Amygdala (tissue), 56 donors: ENCODE measurements at places on chromosomes 3 and 15.

DNA sequence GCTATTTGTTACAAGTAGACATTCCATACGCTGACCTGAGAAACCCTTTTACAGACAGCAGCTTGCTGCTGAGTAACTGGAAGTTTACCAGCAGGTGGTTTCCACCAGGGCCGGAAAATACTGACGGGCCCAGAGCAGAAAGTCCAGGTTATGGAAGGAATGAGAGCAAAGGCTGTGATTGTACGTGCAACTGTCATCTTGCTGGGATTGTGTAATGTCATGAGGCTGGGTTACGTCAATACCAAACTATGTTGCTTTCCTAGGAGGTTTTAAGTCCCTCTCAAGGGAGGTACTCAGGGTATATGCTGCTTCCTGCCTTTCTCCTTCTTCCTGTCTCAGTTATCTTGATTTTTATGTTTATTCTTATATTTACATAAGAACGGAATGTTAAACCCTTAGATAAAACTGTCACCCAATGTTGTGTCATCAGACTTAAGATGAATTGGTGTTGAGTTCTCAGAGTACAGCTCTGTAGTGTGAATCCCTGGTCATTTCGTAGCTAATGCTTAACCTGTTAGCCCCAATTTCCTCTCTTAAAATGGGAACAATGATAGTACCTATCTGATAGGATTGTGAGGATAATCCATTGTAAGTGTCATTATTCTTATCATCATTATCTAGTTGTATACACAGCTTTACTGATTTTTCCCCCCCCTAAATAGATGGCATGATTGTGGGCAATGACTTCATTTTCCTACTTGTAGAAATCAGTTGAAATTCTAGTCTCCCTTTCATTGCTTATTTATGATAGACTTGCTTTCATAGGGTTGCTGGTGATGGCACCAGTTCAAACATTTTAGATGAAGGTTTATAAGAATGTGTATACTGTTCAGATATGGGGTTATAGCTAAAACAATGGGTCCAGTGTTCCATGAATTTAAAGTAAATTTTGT lies 101.4 kb downstream of the FNDC3B start:
- DNase-seq: no peak

- DNase-seq: no peak
Observed at GRCh38 chr3:189458528-189458927, 172.7 kb upstream of the TP63 start.

GRCh38 chr3:156820692-156821080 lies 5.5 kb upstream of the LEKR1 start:
- DNase-seq: no peak

- DNase-seq: no peak
Observed at GRCh38 chr15:78397382-78397781, 40.6 kb upstream of the IREB2 start.

DNA sequence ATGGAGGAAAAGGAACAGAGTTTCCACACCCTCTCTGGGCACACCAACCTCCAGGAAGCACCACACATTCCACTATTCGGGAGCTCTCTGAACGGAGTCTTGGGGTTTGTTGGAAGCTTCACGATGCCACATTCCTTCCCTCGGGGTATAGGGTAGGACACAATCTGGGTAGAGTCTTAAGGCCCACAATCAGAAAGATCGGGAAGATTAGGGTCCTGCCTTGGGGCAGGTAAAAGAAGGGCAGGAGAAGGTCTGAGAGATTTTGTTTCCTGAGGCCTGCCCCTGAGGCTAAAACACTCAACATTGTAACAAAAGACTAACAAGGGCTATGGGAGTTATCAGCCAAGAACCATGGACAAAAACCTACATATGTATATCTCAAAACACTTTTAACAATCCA lies 89.2 kb upstream of the RAP2B start:
- DNase-seq: no peak

GRCh38 chr3:20648921-20649381 lies 462.9 kb upstream of the SGO1 start:
- no peak for DNase-seq

DNA sequence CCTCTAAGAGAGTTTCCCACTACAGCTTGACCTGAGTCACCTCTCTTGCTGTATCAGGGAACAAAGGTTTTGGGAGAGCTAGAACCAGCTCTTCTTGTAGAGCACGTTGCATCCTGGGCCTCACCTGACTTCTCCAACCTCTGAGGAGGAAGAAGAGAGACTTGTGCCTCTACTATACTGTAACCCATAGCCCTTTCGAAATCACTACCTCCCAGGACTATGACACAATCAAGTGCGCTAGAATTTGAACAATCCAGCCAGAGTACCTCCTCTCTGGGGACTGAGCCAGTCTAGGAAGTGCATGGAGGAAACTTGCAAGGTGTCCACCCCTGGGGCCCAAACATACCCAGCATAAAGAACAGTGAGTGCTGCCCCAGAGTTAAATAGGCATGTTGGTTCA lies 192.8 kb upstream of the BHLHE40 start:
- no peak for DNase-seq

GRCh38 chr3:82202269-82202668 lies 440.8 kb upstream of the GBE1 start:
- DNase-seq: no peak

DNA sequence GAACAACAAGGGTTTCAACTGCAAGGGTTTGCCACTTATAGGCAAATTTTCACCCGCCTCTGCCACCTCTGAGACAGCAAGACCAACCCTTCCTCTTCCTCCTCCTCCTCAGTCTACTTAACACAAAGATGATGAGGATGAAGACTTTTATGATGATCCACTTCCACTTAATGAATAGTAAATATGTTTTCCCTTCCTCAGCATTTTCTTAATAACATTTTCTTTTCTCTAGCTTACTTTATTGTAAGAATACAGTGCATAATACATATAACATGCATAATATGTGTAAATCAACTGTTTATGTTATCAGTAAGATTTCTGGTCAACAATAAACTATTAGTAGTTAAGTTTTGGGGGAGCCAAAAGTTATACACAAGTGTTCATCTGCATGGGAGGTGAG lies 77.4 kb downstream of the KLF15 start:
- no peak for DNase-seq
